ENCODE measurements at places on chromosomes 1 and 21.

GRCh38 chr1:164716992-164717703 lies 158.2 kb downstream of the PBX1 start:
- no peak for DNase-seq

DNA sequence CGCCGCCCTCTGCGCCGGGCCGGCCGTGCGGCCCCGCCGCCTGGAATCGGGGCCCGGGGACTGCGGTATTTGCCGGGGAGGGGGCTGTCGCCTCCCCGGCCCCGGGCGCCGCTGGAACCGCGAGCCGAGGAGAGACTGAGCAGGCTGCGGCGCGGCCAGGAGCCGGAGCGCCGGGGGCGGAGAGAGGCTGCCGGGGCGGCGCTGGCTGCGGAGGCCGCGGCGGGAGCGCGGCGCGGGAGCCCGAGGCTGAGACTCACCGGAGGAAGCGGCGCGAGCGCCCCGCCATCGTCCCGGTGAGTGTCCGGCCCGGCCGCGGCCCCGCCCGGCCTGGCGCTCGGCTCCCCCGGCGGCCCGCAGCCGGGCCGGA lies 746 bp downstream of the DYRK1A start:
- no peak for DNase-seq

GRCh38 chr1:226409392-226409791 lies 1.5 kb upstream of the PARP1 start:
- DNase-seq: no peak

DNA sequence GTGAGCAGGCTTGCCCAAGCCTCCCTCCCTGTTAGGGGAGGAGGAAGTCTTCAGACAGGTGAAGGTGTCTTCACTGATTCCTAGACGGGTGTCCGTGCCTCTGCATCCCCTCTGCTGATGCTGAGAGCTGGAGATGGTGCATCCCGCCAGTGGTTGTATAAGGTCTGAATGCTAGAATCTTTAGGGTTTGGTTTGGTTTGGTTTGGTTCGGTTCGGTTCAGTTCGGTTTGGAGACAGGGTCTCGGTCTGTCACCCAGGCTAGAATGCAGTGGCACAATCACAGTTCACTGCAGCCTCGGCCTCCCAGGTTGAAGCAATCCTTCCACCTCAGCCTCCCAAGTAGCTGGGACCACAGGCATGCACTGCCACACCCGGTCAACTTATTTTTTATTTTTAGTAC lies 153.6 kb downstream of the PGBD5 start:
- no peak for DNase-seq

DNA sequence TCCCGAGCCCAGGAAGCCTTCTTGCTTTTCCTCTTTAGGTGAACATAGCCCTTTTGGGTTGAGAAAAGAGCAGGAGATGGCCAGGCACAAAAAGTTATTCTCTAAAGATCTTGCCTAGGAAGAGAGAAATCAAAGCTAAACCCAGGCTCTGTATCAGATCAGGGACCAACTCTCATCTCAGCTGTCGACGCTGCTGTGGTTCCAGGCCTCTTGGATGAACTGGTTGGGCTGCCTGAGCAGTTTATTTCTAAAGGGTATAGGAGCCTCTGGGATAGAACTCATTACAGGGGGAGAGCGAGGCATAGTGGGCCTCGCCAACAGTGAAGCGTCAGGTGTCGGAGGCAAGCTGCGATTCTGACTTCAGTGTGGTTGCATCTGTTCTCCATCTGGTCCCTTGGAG lies 82.6 kb upstream of the F3 start:
- DNase-seq: no peak

DNA sequence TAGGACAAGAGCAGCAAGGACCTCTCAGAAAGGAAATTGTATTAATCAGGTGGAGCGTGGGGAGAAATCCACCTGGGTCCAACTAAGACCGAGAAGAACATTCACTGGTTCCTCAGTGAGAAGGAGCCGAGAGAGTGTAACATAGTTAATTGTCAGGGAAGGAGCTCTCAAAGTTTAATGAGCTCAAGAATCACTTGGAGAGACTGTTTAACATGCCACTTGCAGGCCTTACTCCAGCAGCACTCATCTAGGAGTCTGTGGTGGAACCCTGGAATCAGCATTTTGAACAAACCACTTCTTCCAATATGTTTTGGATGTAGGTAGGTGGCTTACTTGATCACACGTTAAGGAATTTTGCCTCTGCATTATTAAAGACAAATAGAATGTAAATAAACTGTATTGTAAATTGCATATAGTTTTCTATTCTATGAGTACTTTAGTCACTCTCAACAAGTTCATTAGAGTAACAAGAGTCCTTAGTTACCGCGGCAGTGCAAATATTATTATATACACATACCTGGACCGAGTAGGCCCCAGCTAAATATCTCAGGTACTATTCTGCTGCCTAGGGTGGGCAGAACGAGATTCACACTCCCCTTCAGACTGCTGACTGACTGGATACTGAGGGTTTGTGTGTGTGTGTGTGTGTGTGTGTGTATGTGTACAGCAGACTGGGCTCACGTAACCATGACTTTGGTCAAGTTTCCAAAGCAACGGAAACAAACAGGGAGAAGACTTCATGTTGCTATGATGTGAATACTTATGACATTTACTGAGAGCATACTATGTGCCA lies 203.2 kb upstream of the USP24 start:
- DNase-seq: no peak

DNA sequence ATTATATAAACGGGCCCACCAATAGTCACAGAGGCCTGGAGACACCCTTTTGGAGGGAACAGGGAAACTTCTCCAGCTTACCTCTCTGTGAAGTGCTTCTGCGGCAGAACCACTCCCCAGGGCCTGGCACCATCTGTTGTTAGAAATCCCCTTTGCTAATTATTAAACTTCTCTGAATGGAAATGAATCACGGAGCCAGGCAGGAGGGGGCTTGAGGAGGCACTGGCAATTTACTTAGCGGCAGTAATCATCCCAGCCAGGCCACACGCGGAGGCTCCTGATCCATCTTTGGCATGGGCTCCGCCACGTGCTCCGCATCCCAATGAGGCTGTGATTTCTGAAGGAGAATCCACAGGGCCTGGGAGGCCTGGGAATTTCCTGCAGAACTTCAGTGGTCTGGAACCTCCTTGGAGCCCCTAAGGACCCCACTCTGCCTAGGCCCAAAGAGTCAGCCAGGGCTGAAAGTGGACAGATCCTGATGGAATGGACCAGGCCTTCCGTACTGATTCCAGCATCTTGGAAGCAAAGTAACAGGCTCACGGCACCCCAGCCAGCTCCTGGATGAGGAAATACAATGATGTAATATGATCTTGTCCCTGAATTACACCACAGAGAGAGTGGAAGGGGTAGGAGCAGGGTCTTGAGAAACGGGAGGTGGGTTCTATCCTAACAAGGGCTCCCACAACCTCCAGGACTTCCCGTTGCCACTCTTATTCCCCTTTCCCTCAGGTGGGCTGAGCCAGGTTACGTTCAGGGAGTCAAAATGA lies 62.3 kb downstream of the GRIK3 start:
- peak; percentile 89 for DNase-seq

DNA sequence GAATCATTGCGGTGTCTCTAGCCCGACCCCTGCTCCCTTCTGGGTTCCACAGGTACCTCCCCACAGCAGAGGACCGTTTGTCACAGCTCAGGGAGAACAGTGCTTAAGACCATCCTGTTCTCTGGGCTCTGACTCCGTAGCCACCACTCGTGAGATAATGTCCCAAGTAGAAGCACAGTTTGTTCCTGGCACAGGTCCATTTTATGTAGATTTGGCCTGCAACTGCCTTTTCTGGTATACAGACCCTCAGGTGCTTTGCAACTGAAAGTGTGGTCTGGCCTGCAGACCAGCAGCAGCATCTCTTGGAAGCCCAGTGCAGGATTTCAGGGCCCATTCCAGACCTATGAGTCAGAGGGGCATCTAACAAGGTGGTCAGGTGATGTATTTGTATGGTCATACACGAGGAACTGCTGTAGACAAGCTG lies 28.4 kb upstream of the TMEM125 start:
- no peak for DNase-seq
